ENCODE measurements at places on chromosomes 2 and 18. TPM values are rescaled to one million over a fixed set of nuclear protein-coding genes. Genes with fewer than 3 reads are reported as not detected.

- H3K27me3 ChIP-seq = no peaks in the 10 kb centered on the region
- no peak overlapping the region for H3K27ac ChIP-seq
- DNase-seq = no peak
- no peak overlapping the region for H3K4me3 ChIP-seq
- peaks cover 70% of the 10 kb centered on the region for H3K36me3 ChIP-seq
Measured at GRCh38 chr2:233141901-233142300, 81.8 kb downstream of the INPP5D start.

CACNB4 gene
- total RNA-seq = 0.14 TPM

IKZF2 gene
- 8.9 TPM for total RNA-seq

MGAT4A gene
- total RNA-seq = 204 TPM

GRCh38 chr2:66789741-66790140, 354.8 kb downstream of the MEIS1 start:
- H3K4me3 ChIP-seq = no peak overlapping the region
- H3K27me3 ChIP-seq = no peaks in the 10 kb centered on the region
- H3K36me3 ChIP-seq = no peaks in the 10 kb centered on the region
- DNase-seq = no peak
- no peak overlapping the region for H3K27ac ChIP-seq
- H3K4me1 ChIP-seq = no peaks in the 10 kb centered on the region

DNA sequence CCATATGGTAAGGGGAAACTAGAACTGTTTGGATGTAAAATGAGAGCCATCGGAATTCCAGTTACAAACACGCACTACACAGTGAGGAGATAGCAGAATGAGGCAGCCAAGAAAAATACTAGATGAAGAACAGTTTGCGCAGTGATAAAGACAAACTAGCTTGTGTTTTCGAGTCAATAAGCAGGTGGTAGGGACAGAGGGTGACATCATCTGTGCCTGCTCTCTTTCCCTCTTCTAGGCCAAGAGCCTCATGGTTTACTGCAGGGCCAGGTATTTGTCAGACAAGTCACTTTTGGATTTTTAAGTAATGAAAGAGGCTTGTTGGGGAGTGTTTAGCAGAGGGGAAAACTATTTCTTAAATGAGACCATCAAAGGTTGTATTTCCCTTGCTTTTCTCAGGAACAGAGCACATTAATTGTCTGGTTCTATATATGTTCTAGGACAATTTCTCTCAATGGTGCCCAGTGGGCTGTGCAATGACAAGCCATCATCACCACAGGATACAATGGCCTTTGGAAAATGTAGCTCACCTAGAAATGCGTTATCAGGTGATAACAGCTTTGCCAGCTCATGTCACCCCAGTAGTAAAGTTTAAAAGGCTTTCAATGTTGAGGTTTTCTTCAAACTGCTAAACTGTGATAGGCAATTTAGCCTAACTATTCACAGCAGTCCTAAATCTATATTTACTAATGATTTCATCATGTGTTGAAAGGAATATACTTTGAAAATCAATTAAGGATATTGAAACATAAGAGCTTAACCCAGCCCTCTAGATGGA, 1210.3 kb upstream of the ZEB2 start:
- no peak for DNase-seq
- no peak overlapping the region for H3K4me3 ChIP-seq
- H3K27ac ChIP-seq = no peak overlapping the region
- no peaks in the 10 kb centered on the region for H3K27me3 ChIP-seq
- H3K36me3 ChIP-seq = no peaks in the 10 kb centered on the region
